Stimulated activated CD8-positive, alpha-beta memory T cell treated with anti-CD3 and anti-CD28 coated beads, Interleukin-15, amount 100 ng/mL, for 24 hours (primary cell): ENCODE measurements at places on chromosomes 2 and 18.

DNA sequence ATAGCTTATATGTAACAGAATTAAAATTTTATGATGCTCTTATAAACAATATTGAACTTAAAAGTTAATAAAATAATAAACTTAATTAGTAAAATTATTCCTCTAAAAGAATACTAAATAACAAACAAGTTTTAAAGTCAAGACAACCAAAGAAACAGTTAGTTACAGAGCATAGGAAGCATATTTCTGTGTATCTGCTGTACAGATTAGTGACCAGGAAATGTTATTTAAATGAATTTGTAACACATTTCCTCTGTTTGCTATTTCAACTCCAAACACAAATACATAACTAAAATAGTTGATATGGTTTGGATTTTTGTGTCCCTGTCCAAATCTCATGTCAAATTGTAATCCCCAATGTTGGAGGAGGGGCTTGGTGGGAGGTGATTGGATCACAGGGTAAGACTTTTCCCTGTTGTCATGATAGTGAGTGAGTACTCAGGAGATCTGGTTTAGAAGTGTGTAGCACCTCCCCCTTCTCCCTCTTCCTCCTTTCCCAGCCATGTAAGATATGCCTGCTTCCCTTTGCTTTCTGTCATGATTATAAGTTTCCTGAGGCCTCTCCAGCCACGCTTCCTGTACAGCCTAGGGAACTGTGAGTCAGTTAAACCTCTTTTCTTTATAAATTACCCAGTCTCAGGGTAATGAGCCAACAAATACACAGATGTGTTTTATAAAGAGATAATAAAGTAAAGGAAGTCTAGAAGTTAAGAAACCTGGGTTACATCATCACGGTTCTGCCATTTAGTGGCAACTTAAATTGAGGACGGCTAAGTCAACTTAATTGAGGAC is 51.8 kb downstream of the ROCK2 start:
- no peak for DNase-seq

DNA sequence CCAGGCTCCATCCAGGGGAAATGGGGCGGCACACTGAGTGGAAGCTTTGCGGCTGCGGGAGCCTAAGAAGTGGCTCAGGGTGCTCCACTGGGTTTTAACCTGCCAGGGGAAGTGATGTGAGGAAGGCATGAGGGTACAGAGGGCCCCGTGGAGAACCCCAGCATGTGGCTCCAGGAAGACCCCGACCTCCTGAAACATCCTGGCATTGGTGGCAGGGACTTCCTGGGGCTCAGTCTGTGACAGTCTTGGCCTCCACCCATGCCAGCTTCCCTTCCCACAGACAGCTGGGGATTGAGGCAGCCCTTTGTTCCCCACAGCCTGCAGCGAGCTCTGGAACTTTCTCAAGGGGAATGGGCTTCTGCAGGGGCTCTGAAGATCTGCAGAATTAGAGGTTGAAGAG is 146.6 kb downstream of the TNS1 start:
- DNase-seq = no peak

- no peak for DNase-seq
These were observed 282.1 kb downstream of the ZNF516 start for GRCh38 chr18:76212960-76213359.

DNA sequence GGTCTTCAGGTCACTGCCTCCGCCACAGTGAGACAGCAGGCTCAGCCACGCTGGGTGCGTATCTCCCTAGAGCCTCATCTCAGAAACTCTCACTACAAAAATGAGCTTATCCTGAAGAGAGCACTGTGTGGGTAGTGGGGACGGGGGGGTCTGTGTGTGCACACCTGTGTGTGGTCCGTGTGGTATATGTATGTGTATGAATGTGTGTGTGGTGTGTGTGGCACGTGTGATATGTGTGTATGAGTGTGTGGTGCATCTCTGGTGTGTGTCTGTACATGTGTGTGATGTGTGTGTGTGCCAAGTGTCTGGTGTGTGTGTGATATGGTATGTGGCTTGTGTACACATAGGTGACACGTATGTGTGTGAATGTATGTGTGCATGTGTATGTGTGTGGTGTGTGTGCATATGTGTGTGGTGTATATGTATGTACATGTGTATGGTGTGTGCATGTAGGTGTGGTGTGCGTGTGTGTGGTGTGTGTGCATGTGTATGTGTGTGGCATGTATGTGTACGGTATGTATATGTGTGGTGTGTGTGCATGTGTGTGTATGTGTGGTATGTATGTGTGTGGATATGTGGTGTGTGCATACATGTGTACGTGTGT is 332.2 kb downstream of the EIPR1 start:
- DNase-seq = no peak

- no peak for DNase-seq
These were observed 810.9 kb downstream of the CPS1 start for GRCh38 chr2:211367293-211367692.

DNA sequence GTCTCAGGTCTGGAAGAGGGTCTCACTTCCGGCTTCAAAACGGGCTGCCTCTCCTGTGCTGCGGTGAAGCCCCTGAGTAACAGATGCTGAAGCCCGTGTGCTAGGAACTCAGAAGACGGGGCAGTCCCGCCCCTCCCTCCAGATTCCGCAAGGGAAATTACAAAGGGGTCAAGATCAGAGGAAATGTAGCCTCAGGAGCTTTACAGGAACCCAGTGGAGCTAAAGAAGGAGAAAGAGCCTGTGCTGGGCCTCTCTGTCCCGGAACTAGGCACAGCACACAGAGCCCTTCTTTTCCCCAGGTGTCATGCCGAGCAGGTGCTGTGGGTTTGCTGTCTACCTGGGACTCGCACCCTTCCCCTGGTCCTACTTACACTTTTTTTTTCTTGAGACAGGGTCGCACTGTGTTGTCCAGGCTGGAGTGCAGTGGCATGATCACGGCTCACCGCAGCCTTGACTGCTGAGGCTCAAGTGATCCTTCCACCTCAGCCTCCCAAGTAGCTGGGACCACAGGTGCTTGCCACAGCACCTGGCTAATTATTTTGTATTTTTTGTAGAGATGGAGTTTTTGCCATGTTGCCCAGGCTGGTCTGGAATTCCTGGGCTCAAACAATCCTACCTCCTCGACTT is 72.7 kb upstream of the MAP4K4 start:
- DNase-seq = no peak

DNA sequence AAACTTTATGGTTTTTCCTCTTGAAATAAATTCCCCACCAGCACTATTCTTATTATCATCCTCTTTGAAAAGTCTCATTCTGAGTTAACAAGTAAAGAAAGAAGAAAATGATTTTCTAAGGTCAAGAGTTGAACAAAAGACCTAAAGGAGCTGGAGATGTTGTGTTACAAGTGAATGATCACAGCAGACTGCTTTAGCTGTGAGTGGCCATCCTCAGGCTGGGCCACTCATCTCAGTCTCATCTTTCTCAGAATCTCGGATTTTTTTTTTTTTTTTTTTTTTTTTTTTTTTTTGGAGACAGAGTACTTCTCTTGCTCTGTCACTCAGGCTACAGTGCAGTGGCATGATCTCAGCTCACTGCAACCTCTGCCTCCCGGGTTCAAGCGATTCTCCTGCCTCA is 133.3 kb downstream of the CDH2 start:
- DNase-seq = no peak

GRCh38 chr2:105645938-105646773 is 98.6 kb upstream of the NCK2 start:
- no peak for DNase-seq

DNA sequence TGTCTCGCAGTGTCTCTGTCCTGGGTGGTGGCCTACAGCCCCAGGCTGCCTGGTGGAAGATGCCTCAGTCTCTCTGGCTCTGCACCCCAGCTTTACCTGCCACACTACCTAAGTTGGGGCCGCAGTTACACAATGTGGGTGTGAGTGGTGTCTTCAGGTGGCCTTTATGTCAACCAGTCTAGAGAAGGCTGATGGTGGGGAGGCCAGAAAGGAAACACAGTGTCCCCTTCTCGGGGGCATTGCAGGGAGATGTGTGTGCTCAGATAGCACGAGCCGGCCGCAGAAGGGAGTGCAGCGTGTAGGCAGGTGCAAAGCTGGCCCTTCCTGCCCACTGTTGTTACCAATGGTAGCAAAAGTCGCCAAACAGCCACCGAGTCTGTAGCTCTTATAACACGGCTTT is 216.1 kb downstream of the SH3RF3 start:
- DNase-seq = no peak

DNA sequence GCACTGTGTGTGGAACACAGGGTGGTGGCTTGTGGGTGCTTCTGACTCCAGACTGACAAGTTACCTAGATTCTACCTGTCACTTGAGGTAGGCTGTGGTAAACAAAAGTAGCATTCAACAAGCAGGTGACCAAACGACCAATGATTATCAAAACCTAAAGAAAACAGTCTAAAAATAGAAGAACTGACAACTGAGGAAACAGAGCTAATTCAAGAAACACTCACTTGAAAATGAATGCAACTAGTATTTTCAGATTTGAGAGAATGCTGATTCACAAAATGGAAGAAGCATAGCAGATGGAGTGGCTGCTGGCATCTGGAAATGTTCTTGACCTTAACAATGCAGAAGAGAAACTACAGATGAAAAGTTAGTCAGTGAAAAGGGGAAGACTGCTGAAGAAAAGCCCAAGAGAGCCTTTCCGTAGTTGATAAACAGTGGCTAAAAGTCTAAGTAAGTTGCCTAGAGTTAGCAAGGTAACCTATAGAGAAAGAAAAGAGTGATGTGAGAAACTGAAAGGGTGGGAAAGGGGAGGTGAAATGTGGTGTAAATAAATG is 170.4 kb downstream of the NCK2 start:
- DNase-seq = no peak

- DNase-seq = no peak
These were observed 55.9 kb upstream of the KIF5C start for GRCh38 chr2:148819019-148819585.

DNA sequence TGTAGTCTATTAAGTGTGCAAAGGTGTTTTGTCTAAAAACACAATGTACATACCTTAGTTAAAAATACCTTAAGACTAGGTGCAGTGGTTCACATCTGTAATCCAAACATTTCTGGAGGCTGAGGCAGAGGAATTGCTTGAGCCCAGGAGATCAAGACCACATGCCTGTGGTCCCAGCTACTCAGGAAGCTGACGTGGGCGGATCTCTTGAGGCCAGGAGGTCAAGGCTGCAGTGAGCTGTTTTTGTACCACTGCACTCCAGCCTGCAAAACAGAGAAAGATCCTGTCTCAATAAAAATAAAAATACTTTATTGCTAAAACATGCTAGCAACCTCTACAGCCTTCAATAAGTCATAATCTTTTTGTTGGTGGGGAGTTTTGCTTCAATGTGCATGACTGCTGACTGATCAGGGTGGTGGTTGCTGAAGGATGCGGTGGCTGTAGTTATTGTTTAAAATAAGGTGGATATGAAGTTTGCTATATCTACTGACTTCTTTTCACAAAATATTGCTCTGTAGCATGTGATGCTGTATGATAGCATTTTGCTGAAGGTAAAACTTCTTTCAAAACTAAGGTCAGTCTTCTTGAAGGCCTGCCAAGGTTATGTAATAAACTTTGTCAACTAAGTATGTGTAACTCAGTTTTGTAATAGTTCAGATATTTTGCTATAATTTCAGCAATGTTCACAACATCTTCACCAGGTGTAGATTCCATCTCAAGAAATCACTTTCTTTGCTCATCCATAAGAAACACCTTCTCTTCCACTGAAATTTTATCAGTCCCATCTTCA is 1238.0 kb upstream of the NRXN1 start:
- no peak for DNase-seq

- DNase-seq = no peak
These were observed 109.5 kb downstream of the MAP2 start for GRCh38 chr2:209533391-209533790.

DNA sequence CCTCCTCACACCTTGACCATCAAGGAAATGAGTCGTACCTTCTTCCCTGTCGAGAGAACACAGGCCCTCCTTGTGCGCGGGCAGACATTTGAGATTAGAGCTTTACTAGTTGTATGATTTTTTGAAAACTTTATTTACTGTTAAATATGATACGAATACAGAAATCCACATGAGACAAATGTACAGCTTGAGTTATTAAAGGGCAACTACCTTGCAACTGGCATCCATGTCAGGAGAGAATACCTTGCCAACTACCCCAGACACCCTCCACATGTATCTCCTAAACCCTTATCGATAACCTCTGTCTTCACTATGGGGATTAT is 28.3 kb downstream of the KLHL23 start:
- no peak for DNase-seq

DNA sequence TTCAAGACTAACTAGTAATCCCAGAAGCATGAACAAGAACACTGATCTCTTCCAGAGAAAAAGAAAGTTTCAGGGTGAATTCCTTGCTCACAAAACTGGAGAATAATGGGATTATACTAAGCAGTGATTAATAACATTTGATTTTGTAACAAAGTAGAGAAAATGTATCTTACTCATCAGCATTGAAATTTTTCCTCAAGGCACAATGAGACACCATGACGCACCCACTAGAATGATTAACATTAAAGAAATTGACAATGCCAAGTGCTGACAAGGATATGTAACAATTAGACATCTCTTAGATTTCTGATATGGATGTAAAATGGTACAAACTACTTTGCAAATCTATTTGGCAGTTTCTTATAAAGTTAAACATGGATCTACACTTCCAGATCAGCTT is 101.1 kb upstream of the EPHA4 start:
- DNase-seq = no peak

GRCh38 chr2:174025271-174026121 is 60.3 kb upstream of the SP3 start:
- no peak for DNase-seq

DNA sequence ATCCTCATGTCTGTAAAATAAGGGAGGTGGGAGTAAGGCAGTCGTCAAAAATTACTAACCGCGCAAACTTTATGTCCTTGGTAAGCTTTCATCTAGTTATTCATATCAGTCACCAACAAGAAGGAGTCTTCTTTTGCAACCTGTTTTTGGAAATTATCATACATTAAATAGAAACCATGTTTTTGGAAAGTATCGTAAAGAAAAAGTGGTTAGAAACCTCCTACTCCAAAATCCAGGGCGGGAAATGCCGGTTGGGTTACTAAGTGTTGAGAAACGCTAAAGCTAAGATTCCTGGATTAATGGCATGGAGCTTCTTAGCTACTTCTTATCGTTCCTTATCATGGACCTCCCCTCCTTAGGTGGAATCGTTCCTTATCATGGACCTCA is 778 bp downstream of the BBS5 start:
- no peak for DNase-seq

- no peak for DNase-seq
These were observed 68.0 kb upstream of the NETO1 start for GRCh38 chr18:72935744-72936143.

GRCh38 chr2:151053661-151053990 is 208.0 kb downstream of the RBM43 start:
- DNase-seq = no peak
